C1 segment of cervical spinal cord (tissue), 14 donors: ENCODE measurements at places on chromosomes 13 and 19.

DNA sequence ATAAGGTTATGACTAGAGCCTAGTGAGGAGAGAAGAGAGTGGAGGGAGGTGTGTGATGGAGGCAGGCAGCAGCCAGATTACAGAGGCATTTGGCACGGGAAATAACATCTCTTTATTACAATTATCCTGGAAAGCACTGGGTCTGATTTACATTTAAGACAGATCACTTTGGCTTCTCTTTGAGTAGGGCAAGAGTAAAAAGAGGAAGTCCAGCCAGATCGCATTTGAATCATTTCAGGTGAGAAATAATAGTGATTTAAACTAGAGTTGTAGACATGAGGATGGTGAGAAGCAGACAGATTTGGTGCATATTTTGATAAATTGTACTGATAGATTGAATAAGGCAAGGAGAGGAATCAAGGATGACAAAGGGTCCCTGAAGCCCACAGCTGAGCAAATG is 9.6 kb upstream of the SACS start:
- no peak for DNase-seq

DNA sequence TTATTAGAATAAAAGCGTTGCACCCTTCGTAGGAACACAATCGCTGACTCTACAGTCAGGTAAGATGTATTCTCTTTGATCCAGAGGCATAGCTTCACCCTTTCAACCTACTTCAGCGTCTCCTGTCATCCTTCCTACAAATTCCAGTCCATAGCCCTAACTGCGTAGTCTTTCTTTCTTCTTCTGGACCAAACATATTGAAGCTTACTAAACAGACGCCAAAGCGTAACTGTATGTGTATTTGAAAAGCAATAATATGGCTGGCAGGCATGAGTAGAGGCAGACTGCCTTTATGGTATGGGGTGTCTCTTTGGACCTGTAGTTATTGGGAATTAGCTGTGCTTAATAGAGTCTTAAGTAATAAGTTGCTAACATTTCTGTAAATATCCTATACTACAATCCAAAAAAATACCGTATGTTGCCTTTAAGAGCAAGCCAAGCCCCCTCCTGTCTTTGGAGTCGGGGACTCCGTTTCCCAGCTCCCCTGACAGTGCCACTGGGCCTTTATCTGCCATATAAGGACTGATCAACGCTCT is 392 bp upstream of the ZNF548 start:
- no peak for DNase-seq

GRCh38 chr13:49298903-49299605 is 51.3 kb downstream of the CDADC1 start:
- no peak for DNase-seq

GRCh38 chr13:57045826-57046546 is 94.7 kb upstream of the PRR20A start:
- DNase-seq: no peak

- no peak for DNase-seq
Observed at GRCh38 chr19:16160943-16161560, 12.3 kb downstream of the CIB3 start.

DNA sequence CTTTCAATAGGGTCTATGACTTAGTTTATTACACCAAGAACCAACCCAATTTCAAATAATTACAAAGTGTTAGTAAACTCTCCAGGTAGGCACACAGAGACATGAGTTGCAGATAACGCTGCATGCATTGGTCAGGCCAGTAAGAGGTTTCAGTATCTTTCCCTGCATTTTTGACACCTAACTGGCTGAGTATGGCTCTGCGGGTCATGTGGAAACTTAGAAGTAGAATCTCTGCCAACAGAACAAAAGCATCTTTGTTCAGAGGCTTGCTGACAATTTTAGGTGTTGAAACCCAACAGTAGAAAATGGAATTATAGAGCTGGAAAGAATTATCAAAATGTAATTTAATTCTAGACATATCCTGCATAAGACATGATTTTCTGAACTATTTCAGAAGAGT is 25.3 kb downstream of the HTR2A start:
- DNase-seq: no peak

GRCh38 chr13:28401303-28402056 is 93.4 kb downstream of the FLT1 start:
- no peak for DNase-seq

DNA sequence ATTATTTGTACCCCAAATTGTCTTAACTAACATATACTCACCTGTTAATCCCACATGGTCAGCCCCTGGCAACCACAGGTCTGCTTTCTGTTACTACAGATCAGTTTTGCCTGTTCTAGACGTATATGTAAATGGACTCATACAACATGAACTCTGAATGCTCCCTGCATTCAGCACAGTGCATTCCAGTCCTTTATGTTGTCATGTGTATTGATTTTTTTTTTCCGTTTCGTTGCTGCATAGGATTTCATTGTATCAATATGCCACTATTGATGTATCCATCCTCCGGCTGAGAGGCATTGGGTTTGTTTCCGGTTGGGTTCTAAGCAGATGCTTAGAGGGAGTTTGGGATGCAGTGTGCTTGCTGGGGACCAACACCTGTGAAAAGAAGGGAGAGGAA is 36.1 kb upstream of the TNFRSF19 start:
- no peak for DNase-seq

DNA sequence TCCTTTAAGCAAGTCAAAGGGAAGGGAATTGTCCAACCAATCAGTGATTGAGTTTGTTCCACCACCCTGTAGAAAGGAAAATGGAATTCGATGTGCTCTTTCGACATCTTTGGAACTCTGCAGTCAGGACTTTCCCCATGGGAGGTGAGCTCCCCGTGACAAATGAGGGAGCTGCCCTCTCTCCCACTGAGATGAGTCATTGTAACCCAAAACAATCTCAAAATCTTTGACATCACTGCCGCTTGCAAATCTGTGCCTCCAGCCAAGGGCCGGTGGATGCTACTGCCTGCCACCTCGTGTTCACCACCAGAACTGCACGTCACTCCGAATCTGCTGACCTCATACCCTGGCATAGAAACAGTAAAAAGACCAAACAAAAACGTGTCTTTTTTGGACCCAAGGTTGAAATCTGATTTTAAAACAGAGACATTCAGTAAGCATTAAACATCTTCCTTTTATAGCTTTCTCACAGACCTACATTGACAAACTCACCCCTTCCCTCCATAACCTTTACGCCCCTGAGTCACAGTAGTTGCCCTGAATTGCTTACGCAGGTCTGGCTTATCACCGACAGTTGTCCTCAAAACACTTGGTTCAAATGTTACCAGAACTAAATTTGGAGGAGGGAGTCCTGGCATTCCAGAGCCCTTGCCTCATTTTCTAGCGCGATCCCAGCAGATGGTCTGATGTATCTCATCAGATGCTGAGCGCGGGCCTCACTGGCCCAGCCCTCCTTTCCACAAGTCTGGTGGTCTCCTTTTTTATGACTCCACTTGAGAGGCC is 105.2 kb downstream of the COL4A2 start:
- peak; percentile 67 for DNase-seq

DNA sequence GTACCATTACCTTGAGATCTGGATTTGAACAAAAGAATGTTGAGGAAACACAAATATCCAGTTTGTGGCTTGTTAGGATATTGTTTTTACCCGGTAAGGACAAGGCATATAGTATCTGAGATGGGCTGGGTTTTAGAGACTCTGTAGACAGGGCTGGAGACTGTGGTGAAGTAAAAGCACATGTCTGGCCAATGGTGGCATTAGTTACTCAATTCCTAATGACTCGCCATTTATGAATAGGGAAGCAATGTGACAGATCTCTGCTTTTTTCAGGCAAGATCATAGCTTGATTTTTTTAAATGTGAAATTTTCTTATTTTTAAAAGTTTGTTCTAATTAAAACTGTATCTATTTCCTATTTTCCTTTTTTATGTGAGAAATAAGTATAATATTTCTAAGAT is 371.1 kb upstream of the SPRY2 start:
- no peak for DNase-seq

DNA sequence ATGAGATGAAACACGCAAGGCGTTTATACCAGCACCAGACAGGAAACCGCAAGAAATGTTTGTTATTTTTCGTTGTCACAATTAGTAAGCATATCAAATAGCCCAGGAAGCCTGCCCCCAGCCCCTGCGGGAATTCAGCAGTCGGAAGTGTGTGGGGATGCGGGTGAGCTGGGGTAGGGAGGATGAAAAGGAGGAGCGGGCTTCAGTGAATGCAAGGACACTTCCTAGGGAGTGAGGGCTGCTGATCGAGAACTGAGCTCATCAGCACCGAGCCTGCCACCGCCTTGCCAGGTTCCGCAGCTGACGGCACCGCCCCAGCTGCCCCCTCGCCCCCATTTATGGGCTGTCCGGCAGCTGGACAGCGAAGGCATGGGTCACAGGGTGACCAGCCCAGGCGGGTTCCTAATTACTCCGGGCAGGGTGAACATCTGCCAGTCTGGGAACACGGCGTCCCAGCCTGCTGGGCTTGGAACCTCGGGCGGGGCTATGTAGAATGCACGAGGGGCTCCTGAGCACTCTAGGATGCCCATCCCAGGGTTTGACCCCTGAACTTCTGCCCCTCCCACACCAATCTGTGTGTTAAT is 1.6 kb upstream of the BEST2 start:
- DNase-seq: no peak

GRCh38 chr19:17333611-17334413 is 843 bp downstream of the ANO8 start:
- no peak for DNase-seq

GRCh38 chr13:35512271-35512920 is 35.9 kb upstream of the MAB21L1 start:
- DNase-seq: no peak

DNA sequence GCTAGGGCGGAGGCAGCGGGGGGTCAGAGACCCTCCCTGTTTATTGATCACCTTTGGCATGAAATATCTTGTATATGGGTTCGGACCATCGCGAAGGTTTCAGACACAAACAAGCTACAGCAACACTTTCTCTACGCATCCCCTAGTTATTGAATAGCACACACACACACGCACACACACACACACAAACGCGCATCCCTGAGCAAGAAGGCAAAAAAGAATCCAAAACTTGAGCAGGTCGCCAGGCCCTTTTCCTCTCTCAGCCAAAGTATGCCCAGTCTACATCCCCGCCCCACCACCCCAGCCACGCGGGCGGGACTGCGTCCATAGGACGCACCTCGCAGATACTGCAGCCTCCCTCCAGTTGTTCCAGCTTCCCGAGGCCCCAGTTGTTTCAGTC is 16.0 kb downstream of the POU4F1 start:
- DNase-seq: no peak

DNA sequence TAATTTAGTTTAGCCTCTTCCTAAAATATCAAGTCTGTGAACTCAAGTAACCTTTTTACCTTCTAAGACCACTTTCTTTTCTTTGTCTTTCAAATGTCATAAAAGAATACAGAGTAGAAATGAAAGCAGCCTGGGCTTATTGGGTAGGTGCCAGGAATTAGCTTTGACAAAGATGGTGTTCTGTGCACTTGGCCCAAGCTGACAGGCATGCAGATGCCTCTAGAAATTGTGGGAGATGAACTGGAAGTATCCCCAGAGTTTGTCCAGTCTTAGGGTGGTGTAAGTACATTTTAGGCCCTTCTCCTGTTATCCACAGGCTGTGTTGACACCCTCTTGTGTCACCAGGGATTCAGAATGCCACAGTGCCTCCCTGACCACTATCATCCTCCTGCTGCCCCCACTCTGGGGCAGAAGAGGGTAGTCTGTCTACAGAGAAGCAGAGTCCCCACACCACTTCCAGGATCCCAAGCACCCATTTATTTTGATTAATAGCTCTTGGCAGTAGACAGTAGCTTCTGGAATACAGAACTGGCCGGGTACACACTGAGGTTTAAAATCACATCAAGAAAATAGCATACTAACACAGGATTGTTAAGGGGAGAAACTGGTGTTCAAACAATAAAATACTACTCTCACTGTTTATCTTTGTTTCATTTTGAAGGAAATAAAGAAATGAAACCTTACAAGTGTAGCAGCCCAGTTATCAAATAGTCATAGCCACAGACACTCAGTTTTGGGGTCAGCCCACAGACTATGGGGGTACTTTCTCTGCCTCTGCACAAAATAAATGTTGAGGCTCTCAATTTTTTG is 343.2 kb downstream of the KCNRG start:
- DNase-seq: no peak

GRCh38 chr13:60019119-60019993 is 144.4 kb downstream of the DIAPH3 start:
- DNase-seq: no peak

GRCh38 chr13:77565635-77566034 is 30.1 kb downstream of the SCEL start:
- DNase-seq: no peak

GRCh38 chr19:19487950-19488874 is 27.1 kb downstream of the TSSK6 start:
- no peak for DNase-seq

DNA sequence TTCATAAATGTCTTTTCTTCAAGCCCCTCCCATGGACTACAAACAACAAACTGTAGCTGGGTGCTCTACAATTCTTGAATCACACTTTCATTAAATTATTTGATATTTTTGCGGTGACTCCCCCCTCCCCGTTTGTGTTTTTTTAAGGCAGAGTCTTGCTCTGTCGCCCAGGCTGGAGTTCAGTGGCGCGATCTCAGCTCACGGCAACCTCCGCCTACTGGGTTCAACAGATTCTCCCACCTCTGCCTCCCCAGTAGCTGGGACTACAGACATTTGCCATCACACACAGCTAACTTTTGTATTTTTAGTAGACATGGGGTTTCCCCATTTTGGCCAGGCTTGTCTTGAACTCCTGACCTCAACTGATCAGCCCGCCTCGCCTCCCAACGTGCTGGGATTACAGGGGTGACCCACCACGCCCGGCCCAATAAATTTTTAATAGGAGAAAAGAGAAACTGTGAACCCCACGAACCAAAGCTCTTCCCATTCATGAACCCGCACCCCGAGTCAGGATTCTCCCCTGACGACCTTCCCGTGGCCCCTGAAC is 703 bp downstream of the ZNF506 start:
- no peak for DNase-seq

DNA sequence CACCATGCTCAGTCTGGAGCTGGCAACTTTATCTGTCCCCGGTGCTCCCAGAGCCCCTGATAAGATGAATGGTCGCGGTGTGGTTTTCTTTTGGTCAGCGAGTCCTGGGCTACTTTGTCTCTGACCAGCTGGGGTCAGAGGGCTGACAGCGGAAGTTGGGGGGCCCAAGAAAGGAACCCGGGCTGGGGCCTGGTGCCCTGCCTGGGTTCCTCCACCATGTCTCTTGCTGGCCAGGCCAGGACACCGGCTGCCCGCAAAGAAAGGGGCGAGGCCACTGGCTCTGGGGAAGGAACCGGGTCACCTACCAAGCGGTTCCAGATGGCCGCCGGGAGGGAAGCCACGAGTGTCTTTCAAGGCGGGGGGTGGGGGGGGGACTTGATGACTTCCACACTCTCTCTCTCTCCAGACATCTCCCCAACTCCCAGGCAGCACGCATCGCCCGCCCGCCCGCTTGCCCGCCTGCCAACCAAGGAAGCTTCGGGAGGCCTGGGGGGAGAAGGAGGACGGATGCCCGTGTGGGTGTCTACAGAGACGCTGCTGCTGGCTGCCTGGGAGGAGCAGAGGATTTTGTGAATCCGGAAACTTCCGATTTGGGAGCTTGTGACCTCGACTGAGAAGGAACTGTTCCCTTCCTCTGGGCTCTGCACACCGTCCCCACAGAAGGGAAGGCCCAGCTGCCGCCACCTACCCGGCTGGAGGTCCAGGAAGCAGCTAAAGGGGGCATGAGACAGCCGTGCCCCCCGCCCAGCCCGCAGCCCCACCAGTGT is 1.1 kb downstream of the PIP5K1C start:
- DNase-seq: peak; percentile 73
